Stimulated activated CD8-positive, alpha-beta memory T cell treated with anti-CD3 and anti-CD28 coated beads, Interleukin-4, amount 100 ng/mL, for 24 hours (primary cell): ENCODE measurements at places on chromosomes 2 and 18.

- DNase-seq: no peak
Observed at GRCh38 chr2:166518634-166519390, 24.8 kb upstream of the SCN7A start.

DNA sequence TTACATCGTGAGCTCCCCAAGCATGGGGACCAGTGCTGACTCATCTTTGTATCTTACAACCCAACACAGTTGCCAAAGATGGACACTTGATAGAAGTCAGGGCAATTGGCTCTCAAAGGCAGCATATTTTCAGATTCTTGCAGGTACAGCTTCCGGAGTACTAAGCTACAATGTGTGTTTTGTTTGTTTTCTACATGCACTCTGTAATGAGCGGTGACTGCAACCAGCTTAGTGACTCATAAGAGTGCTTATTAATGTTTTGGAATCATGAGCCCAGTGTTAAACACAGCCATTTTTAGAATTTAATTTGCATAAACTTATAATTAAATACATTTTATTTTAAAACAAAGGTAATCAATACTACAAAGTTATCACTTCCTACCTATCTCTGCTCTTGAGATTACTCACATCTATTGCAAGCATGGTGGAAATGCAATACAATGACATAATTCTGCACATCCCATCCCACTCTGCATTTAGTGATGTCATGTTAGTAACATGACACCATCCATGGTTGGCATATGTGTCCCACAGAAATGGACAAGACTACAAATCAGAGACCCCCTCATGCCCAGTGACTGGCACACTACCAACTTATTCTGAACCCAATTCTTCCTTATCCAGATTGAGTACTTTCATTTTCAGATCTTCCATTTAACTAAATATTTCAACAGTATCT, 399.8 kb upstream of the ST6GAL2 start:
- no peak for DNase-seq

- DNase-seq: no peak
Observed at GRCh38 chr2:15772086-15772595, 168.2 kb upstream of the MYCN start.

GRCh38 chr2:219634171-219634940, 6.9 kb downstream of the SLC4A3 start:
- DNase-seq: no peak

DNA sequence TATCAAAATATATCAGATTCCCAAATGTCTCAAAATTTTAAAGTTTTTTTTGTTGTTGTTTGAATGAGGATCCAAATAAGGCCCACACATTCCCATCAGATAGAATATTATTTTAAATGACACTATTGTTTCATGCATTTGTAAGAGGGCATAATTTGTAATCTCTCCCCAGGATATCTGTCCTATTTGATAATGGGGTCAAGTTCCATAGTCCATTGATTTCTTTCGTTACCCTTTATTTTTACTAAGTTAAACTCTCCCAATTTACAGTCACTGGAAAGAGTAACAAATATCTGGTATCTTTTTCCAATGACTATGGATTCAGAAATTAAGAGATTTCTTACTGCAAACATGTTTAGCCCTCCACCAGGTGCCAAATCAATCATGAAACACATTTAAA, 32.4 kb downstream of the INO80C start:
- no peak for DNase-seq

DNA sequence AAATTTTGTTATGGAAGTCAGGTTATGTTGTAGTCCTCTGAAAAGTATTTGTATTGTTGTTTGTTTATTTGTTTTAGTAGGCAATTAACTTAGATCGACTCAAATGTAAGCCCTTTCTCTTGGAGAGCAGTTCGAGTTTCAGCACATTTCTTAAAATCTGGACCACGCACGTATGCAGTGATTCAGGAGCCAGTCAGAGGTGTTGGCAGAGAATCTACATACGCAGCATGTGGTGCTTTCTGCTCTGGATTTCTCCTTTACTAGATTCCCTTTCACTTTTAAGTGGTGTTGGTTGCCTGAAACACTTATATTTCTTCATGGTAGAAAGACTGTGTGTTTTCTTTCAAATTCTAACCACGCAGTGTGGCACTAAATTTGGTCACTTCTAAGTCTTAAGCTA, 773.9 kb upstream of the LRATD1 start:
- DNase-seq: no peak
